ENCODE measurements at places on chromosomes 7 and 10. TPM values are rescaled to one million over a fixed set of nuclear protein-coding genes. Genes with fewer than 3 reads are reported as not detected.

GRCh38 chr10:49474901-49475300 lies 64.0 kb downstream of the ERCC6 start:
- DNase-seq = peak; percentile 50

DNA sequence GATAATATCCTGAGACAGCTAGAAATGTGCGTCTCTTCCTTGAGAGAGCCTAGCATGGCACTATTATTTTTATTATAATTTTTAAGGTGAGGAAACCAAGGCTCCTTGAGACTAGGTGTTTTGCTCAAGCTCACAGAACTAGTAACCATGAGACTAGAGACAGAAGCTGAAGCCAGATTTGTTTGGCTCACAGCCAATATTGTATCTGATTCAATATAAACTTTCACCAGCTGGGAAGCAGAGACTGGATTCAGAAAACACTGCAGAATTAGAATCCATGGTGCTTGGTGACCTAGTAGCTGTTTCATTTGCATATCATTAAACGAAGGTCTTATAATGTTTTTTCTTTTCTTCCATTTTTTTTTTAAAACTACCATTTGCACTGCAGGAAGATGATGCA lies 64.4 kb downstream of the DNAJB9 start:
- no peak for DNase-seq

GRCh38 chr10:32446536-32447406 lies 831 bp downstream of the CCDC7 start:
- DNase-seq = peak; percentile 7

Gene VENTX
- 0.03 TPM for total RNA-seq

DNA sequence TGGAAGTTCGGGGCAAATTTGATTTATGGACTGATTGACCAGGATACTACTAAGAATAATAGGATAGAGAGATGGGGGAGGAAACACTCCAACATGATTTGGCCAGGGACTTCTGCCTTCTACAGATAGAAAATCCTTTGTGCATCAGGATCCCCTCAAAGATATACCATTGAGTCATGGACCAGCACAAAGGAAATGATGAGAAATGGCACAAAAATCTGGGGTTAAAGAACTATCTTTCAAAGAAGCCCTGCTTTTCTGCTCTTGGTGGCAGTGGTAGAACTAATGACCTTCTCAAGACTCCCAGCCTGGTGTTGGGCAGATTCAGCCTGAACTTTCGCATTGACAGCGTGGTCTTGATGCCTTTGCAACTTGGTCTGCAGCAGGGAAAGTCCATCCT lies 27.6 kb upstream of the LAMB1 start:
- DNase-seq = peak; percentile 89

GRCh38 chr10:98367604-98368451 lies 47.2 kb downstream of the PYROXD2 start:
- no peak for DNase-seq

DNA sequence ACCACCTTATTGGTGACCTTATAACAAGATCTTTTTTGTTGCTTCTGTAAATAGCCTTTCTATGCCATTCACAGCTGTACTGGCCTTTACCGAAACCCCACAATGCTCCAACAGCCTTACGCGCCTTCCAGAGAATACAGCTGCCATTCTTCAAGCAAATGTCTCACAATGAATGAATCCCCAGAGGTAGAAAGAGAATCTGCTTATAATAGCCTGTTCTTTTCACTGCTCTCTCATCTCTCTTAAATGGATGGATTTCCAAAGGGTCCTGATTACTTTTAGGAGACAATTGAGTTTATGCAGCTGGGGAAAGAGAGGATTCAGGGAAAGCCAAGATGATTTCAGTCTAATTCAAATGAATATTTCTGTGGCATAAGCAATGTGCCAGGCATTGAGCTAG lies 183.1 kb upstream of the PDE1C start:
- no peak for DNase-seq

Gene CNNM2
- 4.7 TPM for total RNA-seq

Gene C10orf105
- not detected for total RNA-seq

GRCh38 chr10:103660364-103661197 lies 167.1 kb downstream of the NEURL1 start:
- no peak for DNase-seq

DNA sequence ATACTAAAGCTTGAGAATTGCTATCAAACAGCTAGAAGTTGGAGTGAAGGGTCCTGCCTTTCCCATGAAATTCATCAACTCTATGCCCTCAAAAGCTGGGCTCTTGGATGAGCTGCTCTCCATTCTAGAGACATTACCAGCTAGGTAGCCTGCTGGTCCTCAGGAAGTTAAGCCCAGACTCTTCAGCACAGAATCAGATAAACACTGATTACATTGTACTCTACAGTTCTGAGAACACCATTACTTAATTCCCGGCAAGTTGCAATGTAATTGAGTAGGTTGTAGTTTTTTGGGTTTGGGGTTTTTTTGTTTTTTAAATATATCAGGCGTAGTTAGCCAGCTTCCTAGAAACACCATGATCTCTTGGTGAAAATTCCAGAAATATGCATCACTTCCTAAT lies 84.1 kb upstream of the PIK3CG start:
- DNase-seq = no peak

Gene MYH16
- total RNA-seq = 29.6 TPM

- no peak for DNase-seq
These were observed 77.5 kb upstream of the MEOX2 start for GRCh38 chr7:15764010-15764409.

Gene ACSL5
- total RNA-seq = 0.17 TPM

DNA sequence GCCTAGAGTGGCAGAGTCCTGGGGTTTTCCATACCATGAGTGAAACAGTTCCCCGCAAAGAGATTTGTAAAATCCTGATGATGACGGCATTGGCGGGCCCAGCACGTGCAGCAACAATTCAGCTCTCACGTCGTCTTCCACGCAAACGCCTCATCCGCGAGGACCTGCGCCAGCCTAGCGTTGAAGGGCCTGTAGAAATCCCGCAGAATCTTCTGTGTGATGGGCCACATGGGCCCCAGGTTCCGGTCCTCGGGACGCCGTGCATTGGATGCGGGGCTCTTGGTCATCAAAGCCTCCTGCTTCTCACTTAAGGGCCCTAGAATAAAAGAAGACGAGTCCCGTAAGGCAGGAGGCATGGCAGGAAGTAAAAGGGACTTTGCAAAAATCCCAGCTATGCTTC lies 83.4 kb downstream of the CHST15 start:
- no peak for DNase-seq

Gene IFIT3
- 5.4 TPM for total RNA-seq

DNA sequence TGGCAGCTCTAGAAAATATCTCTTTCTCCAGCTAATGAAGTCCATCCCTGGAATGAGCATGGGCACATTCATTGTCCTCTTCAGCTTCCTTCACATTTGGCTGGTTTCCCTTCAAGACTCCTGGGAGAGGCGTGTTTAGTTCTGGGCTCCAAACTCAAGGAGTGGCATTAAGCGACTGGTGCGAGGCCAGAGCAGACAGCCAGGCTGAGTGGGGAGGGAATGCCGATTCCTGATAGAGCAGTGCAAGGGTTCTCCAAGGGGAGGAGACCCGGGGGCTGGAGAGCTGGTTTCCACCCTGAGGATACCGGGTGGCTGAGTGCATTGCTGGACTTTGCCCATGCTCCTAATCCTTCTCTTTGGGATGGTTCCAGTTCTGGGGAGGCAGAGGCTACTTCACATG lies 372.1 kb downstream of the RPS24 start:
- DNase-seq = no peak

GRCh38 chr10:80196270-80196949 lies 8.9 kb downstream of the ANXA11 start:
- peak; percentile 67 for DNase-seq

DNA sequence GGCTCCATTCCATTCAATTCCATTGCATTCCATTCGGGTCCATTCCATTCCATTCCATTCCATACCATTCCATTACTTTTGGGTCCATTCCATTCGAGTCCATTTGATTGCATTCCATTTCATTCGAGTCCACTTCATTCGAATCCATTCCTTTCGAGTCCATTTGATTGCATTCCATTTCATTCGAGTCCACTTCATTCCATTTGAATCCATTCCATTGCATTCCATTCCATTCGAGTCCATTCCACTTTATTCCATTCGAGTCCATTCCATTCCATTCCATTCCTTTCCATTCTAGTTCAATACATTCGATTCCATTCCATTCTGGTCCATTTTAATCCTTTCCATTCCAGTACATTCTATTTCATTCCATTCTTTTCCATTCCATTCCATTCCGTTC lies 334.0 kb downstream of the ZNF33B start:
- no peak for DNase-seq

DNA sequence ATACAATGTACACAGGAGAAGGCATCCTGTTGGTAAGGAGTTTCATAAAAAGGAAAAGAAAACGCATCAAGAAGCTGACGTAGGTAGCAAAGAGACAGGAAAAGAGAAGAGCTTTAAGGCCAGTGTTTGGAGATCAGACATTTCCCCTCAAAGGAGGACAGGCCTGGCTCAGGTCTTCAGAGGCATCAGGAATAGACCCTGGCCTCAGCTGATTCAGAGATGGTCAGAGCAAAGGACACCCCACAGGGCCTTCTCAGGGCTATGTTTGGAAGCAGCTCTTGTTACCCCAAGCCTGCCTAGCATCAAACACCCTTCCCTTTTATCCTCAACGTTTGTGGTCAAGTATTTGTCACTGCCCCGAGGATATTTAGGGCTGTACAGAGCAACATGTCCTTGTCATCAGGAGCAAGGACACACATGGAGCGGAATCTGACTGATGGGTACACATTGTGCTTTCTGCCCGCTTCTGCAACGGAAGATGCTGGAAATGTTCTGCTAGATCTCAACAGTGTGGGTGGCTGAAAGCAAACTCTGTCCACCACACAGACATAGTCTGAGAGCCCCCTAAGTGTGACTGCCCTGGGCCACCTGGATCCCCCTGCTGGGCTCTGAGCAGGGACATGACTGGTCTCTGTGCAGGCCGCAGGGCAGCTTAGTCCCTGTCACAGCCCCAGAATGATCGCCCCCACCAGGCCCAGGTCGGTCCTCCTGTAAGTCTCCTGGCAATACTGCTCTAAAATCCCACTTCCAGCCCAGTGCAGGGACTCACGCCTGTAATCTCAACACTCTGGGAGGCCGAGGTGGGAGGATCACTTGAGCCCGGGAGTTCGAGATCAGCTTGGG lies 1.0 kb upstream of the ZDHHC4 start:
- DNase-seq = no peak

DNA sequence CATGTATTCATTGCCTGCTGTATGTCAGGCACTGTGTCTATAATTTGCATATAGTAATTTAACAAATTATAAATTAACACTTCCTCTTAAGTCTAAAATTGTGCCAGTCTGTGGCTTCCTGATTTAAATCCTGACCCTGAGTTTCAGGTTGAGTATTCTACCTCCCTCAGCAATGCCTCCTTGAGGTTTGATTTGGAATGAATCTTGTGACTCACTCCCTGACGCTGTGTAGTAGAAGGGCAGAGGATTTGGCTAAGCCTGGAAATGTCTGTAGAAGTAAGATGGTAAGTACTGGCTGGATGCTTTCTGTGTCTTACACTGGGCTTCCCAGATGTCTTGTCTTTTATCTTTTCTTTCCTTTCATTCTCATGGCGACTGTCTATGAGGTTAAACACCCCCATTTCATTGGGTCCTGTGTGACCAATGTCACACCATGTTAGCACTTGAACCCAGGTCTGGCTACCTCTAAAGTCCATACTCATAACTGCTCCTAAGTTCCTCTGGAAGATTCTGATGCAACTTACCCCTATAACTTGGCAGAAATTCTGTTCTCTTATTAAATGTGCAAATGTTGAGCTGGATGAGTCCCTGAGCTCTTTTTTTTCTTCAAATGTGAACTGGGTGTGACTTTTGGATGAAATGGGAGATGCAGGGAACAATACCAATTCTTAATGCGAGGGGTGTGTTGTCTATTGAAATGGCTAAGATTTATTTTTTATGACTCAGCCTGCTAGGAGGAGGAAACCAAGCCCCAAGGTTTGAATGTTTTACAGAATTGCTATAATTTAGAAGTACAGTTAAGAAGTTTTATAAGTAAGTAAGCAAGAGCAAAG lies 48.5 kb downstream of the PLCE1 start:
- DNase-seq = peak; percentile 81

DNA sequence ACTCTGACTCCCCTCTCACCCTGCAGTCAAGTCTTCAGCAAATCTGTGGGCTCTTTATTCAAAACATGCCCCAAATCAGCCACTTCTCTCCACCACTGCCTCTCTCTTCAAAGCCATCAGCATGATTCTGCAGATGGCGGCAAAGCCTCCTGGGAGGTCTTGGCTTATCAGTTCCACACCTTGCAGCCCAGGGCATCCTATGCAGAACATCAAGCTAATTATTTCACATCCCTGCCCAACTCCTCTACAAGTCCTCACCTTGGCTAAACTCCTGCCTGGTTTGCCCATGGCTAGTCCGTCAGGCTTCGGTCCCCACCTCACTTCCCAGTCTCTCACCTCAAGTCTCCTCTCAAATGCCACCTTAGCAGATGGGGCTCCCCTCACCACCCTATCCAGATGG lies 70.2 kb downstream of the PIP4K2A start:
- DNase-seq = no peak

Gene PPP1R17
- total RNA-seq = not detected

DNA sequence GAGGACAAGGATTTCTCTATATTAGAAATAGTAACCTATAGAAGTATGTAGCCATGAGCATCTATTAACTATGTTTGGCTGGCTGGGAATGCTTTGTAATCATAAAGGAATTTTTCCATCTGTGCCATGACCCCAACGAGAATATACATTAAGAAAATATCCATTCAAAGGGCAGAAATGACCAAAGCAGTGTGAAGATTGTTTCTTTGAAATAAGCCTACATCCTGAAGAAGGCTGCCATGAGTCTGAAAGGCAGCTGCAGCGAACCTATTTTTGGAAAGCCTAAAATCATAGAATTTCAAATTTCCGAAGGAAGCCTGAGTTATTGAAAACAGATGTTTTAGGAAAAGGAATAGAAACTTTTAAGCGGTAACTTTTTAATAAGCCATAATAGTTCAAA lies 244.2 kb upstream of the FOXK1 start:
- DNase-seq = no peak

Gene ZPBP
- not detected for total RNA-seq

DNA sequence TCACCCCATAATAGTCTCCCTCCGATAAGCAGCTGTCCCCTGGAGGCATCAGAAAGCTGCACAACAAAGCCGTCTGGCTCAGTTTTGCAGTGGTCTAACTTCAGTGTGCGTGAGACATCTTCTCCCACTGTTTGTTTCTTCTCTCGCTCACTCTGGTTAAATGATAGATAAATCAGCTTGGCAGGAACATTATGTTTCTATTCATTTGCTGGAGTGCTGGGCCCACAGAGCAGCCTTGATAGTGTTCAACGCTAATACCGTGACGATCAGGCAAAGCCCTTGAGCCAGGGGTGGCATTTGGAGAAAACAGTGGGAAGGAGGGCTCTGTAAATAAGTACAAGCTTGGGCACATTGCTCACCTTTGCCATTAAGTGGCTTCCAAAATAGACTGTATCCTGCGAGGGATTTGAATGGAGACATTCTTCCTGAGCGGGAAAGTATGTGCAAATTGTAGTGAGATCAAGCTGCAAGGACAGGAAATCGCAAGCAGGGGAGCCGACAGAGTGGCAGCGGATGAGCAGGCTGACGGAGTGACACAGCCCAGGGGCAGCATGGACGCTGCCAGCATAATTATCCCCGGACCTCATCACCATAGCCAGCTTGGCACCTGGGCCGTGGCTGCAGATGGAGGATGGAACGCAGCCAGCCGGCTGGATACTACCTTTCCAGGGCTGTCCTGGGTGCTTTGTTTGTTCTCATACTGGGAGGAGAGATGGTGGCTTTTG lies 256.8 kb upstream of the FZD8 start:
- no peak for DNase-seq

Gene DPP6
- total RNA-seq = not detected

Data from HT1080 (cell line).